ENCODE measurements at places on chromosomes 16 and 17. TPM values are rescaled to one million over a fixed set of nuclear protein-coding genes. Genes with fewer than 3 reads are reported as not detected.

GRCh38 chr17:6145946-6146345 lies 75.8 kb downstream of the WSCD1 start:
- no peak for DNase-seq
- H3K27me3 ChIP-seq, result no peaks in the 10 kb centered on the region
- no peaks in the 10 kb centered on the region for H3K36me3 ChIP-seq
- H3K27ac ChIP-seq, result no peak overlapping the region
- no peak overlapping the region for H3K4me3 ChIP-seq

- no peaks in the 10 kb centered on the region for H3K27me3 ChIP-seq
- no peaks in the 10 kb centered on the region for H3K36me3 ChIP-seq
- H3K4me1 ChIP-seq, result no peaks in the 10 kb centered on the region
- H3K27ac ChIP-seq, result no peak overlapping the region
- no peak for DNase-seq
These were observed 914.9 kb downstream of the KCNJ2 start for GRCh38 chr17:71084219-71084618.

DNA sequence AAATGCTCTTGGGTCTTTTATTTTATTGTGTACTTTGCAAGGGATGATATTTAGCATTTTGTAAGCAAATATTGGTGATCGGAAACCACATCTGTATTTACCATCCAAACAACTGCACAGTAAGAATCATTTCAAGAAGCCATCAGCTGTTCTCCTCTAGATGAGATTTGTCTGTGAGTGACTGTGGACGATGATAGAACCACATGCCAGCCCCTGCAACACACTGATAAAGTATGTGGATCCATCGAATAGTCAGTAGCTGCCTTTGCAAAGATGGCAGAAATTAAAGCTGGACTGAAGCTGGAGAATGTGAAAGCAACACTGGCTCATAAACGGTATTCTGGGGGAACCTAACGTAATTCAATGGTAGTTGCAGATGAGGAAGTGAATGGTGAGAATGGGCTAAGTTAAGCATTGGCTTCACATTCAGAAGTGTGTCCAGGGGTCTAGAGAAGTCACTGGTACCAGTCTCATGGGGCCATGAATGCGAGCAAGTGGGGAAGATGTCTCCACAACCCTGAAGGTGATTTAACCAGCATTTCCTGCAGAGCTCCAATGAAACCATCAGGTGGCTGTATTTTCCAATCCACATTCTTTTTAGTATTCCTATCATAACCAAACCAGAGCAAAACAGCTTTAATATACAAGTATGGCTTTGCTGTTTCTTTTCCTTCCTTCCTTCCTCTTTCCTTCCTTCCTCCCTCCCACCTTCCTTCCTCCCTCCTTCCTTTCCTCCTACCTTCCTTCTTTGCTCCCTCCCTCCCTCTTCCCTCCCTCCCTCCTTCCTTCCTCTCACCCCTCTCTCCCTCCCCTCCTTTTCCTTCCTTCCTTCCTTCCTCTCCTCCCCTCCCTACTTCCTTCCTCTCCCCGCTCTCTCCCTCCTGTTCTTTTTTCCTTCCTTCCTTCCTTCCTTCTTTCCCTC lies 169.4 kb downstream of the ABCA8 start:
- H3K36me3 ChIP-seq, result no peaks in the 10 kb centered on the region
- H3K27me3 ChIP-seq, result no peaks in the 10 kb centered on the region
- H3K4me3 ChIP-seq, result no peak overlapping the region
- no peak for DNase-seq
- H3K4me1 ChIP-seq, result no peaks in the 10 kb centered on the region

DNA sequence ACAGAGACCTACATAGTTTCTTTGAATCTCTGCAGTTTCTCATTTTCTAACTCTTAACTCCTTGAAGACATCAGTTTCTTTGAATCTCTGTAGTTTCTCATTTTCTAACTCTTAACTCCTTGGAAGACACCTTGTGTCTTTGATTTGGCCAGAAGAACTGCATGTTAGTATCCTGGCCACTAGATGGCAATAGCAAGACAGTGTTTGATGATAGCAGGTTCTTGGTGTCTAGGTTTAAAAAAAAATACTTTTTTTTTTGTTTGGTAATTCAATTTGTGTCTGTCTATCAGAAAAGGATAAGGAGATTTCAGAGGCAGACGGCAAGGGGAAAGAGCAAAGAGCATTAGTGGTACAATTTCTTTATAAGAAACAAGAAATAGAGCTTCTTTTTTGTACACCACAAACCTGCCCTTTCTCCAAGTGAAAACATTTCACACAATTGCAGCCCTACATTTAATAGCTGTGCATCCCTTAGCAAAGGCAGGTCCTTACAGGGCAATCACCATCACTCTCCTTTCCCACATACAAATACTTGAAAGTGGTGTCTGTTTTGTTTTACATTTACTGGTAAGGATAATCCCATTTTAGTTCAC lies 1324.9 kb upstream of the CDH8 start:
- no peak overlapping the region for H3K4me3 ChIP-seq
- H3K36me3 ChIP-seq, result no peaks in the 10 kb centered on the region
- H3K27ac ChIP-seq, result no peak overlapping the region
- H3K27me3 ChIP-seq, result no peaks in the 10 kb centered on the region

DNA sequence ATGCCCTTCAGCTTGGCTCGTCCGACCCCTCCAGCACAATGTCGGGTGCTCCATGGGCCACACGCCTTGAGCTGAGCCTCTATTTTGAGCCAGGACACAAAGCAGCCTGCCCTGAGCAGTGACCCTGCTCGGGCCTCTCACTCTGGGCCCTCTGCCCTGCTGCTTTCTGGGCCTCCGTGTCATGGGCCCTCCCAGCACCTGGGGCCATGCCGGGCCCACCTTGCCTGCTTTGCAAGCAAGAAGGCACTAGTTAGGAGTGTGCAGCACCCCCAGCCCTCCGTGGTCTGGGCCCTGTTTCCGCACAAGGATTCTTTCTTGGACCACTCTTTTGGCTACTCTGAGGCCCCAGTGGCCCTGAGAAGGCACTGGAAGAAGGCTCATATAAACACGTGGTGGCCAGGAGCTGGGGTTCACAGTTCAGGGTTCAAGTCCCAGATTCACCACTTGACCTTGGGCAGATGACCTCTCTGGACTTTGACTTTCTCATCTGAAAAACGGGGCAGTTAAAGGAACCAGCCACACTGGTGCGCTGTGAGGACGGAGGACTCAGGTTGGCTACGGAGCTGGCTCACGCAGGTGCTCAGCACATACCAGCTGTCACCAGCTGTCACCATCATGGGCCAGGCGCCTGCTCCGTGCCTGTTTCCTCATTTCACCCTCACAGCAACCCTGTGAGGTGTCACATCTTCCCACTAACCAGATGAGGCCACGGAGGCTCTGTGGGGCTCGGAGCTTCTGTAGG lies 166.0 kb upstream of the GSE1 start:
- H3K4me3 ChIP-seq, result peak overlapping the region; percentile 17
- peak; percentile 88 for DNase-seq
- H3K27me3 ChIP-seq, result no peaks in the 10 kb centered on the region
- peak overlapping the region; percentile 93 for H3K27ac ChIP-seq
- no peaks in the 10 kb centered on the region for H3K36me3 ChIP-seq

- H3K27me3 ChIP-seq, result no peaks in the 10 kb centered on the region
- H3K4me3 ChIP-seq, result no peak overlapping the region
- H3K36me3 ChIP-seq, result no peaks in the 10 kb centered on the region
- no peak for DNase-seq
- H3K27ac ChIP-seq, result no peak overlapping the region
These were observed 9.4 kb upstream of the CMTM4 start for GRCh38 chr16:66705790-66706505.

GRCh38 chr16:27449434-27450195 lies 47.6 kb downstream of the IL21R start:
- no peak overlapping the region for H3K27ac ChIP-seq
- H3K27me3 ChIP-seq, result peaks cover 6% of the 10 kb centered on the region
- H3K4me3 ChIP-seq, result no peak overlapping the region
- peaks cover 25% of the 10 kb centered on the region for H3K36me3 ChIP-seq
- H3K4me1 ChIP-seq, result peaks cover 39% of the 10 kb centered on the region
- DNase-seq, result peak; percentile 55

DNA sequence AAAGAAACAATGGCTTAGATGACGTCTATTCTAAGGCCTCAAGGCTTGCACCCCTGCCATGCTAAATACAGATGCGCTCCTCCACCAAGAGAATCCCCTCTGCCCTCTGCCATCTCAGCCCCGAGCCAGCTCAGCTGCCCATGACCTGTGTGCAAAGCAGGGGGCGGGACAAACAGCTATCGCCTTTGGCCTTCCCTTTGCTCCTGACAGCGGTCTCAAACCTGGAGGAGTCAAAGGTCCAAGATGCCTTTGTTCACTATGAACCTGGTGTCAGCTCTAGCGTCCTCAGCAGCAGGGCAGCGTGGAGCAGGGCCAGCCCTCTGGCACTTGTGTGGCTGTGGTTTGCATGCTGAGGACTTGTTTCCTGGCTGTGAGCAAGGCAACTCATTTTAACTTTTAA lies 12.3 kb downstream of the SLX4 start:
- H3K27ac ChIP-seq, result no peak overlapping the region
- peaks cover 66% of the 10 kb centered on the region for H3K36me3 ChIP-seq
- no peak for DNase-seq
- no peak overlapping the region for H3K4me3 ChIP-seq
- no peaks in the 10 kb centered on the region for H3K27me3 ChIP-seq

DNA sequence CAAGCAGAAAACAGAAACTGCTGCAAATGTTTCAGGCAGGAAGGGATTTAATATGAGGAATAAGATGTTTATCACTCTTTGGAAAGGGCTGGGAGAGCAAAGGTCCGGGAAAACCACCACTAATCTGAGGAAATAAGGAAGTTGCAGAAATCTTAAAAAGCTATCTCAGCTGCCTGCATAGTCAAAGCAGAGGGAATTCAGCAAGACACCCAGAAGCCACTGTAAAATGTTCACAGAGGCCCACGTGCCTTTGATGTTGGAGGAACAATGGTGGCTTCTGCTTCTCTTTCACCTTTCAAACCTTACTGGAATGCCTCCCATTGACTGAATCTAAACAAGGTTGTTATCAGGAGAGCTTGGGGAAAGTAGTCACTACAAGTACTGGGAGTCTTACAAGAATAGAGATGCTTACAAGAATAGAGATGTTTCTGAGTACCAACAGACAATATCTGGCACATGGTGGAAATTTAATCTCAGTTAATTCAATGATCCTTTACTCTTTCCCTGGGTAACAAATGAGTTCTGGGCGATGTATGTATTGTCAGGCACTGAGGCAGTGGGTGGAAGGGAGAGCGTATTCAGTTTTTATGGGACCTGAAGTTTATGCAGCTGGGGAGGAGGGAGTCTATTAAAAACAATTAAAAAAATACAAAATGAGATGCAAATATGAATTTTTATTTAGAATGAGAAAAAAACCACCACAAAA lies 56.1 kb upstream of the MED13 start:
- peak overlapping the region; percentile 41 for H3K27ac ChIP-seq
- H3K27me3 ChIP-seq, result peaks cover 2% of the 10 kb centered on the region
- peaks cover 4% of the 10 kb centered on the region for H3K4me1 ChIP-seq
- H3K4me3 ChIP-seq, result no peak overlapping the region

DNA sequence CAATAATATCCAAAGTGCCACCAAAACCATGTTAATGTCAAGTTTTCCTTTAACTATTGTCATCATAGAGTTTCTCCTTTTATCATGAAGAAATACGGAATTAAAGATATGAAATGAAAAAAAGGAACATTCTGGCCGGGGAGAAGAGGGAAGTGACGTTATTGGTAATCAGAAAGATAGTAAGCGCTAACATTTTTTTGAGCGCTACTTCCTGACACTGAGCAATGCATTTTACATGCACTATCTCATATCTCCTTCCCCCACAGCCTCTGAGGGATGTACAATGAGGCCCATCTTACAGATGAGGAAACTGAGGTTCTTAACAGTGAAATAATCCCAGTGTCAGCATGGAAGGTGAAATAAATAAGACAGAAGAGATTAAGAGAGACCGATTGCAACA lies 410.9 kb downstream of the SOX9 start:
- H3K4me3 ChIP-seq, result no peak overlapping the region
- H3K27ac ChIP-seq, result no peak overlapping the region
- H3K4me1 ChIP-seq, result no peaks in the 10 kb centered on the region
- H3K36me3 ChIP-seq, result no peaks in the 10 kb centered on the region

DNA sequence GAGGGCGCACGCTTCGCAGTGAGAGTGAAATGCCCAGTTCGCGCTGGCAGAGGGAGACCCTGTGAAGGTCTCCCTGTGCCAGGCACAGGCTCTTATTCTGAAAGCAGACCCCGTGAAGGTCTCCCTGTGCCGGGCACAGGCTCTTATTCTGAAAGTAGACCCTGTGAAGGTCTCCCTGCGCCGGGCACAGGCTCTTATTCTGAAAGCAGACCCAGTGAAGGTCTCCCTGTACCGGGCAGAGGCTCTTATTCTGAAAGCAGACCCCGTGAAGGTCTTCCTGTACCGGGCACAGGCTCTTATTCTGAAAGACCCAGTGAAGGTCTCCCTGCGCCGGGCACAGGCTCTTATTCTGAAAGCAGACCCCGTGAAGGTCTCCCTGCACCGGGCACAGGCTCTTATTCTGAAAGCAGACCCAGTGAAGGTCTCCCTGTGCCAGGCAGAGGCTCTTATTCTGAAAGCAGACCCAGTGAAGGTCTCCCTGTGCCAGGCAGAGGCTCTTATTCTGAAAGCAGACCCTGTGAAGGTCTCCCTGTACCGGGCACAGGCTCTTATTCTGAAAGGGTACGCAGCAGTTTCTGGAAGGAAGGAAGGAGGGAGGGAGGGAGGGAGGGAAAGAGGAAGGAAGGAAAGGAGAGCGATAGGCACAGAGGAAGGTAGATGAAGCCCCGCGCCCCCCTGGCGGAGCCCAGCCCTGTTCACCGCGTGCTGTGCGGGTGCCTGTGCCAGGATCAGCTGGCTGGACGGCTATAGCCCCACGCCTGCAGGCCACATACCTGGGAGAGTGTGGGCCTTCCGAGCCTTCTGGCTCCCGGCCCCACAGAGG lies 55.3 kb downstream of the WDR45B start:
- peaks cover 38% of the 10 kb centered on the region for H3K36me3 ChIP-seq
- H3K4me3 ChIP-seq, result peak overlapping the region; percentile 39
- peaks cover 13% of the 10 kb centered on the region for H3K4me1 ChIP-seq
- peak overlapping the region; percentile 90 for H3K27ac ChIP-seq
- no peaks in the 10 kb centered on the region for H3K27me3 ChIP-seq

GRCh38 chr16:11780991-11781680 lies 15.9 kb downstream of the ZC3H7A start:
- peaks cover 31% of the 10 kb centered on the region for H3K4me1 ChIP-seq
- H3K27ac ChIP-seq, result peak overlapping the region; percentile 55
- no peak overlapping the region for H3K4me3 ChIP-seq
- DNase-seq, result no peak

Gene DHRS7C
- 0.24 TPM for total RNA-seq

Gene FSCN2
- 0.47 TPM for total RNA-seq

Gene SHPK
- total RNA-seq, result 6.8 TPM

Gene SPN
- total RNA-seq, result 48.7 TPM

Gene B3GNT9
- 1.3 TPM for total RNA-seq

Gene ACD
- total RNA-seq, result 15.3 TPM

Gene CRYBA1
- 0.38 TPM for total RNA-seq

Gene AMFR
- total RNA-seq, result 34.6 TPM

Gene BAHCC1
- 5.8 TPM for total RNA-seq

Measured in thymus (tissue), 14 donors.